ENCODE measurements at places on chromosomes 5 and 9.

- no peak for DNase-seq
Observed at GRCh38 chr9:134187891-134188385, 23.6 kb upstream of the RNU6ATAC start.

DNA sequence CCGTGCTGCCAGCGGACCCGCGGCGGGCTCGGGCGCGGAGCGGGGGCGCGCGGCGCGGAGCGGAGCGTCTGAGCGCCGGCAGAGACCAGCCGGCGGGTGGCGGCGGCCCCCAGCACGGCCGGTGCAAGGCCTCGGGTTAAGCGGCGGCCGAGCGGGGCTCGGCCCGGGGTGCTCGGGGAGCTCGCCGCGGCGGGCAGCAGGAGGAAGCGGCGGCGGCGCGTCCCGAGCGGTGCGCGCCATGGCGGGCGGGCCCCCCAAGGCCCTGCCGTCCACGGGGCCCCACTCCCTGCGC, 150 bp downstream of the SNX30 start:
- no peak for DNase-seq

DNA sequence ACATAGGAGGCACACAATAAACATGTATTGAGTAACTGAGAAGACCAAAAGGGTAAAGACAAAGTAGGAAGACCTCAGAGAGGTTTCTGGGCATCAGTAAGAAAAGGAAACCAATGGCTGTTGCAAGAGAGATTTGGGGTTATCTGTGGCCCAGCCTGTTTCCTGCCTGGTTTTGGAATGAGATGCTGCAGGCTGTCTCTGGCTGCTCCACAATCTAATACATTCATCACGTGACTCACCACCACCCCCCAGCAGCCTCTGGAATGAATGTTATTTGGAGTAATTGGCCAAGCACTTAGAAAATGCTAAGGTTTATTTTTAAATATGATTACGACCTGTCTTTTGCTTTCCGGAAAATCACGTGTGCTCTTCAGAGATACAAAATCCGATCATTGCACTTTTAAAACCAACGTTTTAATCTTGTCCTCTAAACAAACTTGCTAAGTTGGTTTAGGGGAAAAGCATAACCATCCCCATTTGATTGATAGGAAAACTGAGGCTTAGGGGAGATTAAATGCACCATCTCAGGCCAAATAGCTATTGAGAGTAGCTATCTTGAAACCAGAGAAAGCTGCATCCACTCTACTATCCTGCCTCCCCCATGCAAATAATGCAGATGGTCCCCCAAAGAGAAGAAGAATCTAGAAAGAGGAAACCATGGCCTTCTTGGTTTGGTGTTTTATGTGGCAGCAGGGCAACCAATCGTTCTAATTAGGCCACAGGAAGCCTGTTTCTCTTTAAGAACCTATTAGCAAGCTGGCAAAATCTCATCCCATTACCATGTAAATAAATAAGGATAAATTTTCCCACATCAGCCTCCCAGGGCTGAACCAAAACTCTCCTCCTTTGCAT, 151.8 kb upstream of the ADRA1B start:
- DNase-seq: no peak

- DNase-seq: no peak
Observed at GRCh38 chr9:138075496-138075895, 197.9 kb downstream of the CACNA1B start.

DNA sequence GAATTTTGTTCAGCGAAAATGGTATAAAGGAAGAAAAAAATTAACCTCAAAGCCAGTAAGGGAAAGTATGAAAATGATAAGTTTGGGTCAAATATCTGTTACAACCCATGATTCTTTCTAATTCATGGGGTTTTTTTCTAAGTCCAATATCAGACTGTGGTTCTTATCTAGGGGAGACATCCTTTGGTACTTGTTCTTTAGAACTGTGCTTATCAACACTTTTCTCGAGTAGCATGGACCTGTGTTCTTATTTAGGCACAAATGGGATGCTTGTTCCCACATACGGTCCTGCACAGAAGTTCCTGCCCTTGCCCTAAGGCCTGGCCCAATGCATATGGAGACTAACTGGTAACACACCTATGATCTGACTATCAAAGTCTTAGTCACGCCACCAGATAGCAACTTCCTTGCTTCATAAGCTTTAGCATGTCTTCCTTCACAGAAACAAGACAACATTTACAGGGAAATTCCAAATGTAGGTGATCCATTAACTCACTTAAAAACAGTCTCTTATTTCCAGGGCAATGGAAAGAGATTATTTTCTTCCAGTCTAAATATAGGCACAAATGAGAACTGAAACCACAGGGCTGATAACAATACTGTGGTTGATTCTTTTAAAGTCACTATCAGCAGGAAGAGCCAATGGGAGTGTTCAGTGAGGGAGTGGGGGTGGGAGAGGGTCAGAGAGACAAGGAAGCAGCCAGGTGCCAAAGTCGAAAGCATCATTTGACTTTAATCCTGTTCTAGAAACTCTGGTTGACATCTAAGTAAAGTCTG, 268.8 kb upstream of the ANKRD55 start:
- no peak for DNase-seq

- DNase-seq: no peak
Observed at GRCh38 chr9:26462213-26462612, 430.4 kb downstream of the CAAP1 start.

DNA sequence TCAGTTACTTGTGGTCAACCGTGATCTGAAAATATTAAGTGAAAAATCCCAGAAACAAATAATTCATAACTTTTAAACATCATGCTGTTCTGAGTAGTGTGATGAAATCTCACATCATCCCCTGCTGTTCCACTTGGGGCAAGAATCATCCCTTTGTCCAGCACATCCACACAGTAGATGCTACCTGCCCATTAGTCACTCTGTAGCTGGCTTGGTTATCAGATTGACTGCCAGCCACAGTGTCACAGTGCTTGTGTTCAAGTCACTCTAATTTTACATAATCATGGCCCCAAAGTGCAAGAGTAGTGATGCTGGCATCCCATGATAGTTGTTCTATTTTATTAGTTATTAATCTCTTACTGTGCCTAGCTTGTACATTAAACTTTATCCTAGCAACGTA, 39.1 kb upstream of the CER1 start:
- no peak for DNase-seq

- DNase-seq: no peak
Observed at GRCh38 chr5:111948092-111948841, 191.3 kb upstream of the NREP start.

- no peak for DNase-seq
Observed at GRCh38 chr5:96312383-96312782, 120.7 kb downstream of the PCSK1 start.

Measured in stimulated activated CD4-positive, alpha-beta T cell treated with anti-CD3 and anti-CD28 coated beads, Interleukin-2, amount 100 ng/mL, for 48 hours (primary cell).